Endothelial cell (in vitro differentiated cells): ENCODE measurements at places on chromosomes 7 and 10. TPM values are rescaled to one million over a fixed set of nuclear protein-coding genes. Genes with fewer than 3 reads are reported as not detected.

CPA4 gene
- total RNA-seq = not detected

NEUROD6 gene
- total RNA-seq = not detected

ZMIZ2 gene
- 70.9 TPM for total RNA-seq

SYNPO2L gene
- 0.13 TPM for total RNA-seq

SAMD9L gene
- 0.10 TPM for total RNA-seq

GPRIN2 gene
- 0.31 TPM for total RNA-seq

CCAR1 gene
- total RNA-seq = 86.1 TPM

TMEM236 gene
- 0.05 TPM for total RNA-seq

ADIRF gene
- not detected for total RNA-seq

FFAR4 gene
- total RNA-seq = not detected

LIPN gene
- not detected for total RNA-seq

MARVELD1 gene
- total RNA-seq = 21.0 TPM

INHBA gene
- total RNA-seq = 0.08 TPM

PRLHR gene
- total RNA-seq = not detected

SFTPA2 gene
- not detected for total RNA-seq

HMX2 gene
- not detected for total RNA-seq

NODAL gene
- total RNA-seq = 1.5 TPM

CCL26 gene
- total RNA-seq = 0.59 TPM

SLC16A9 gene
- 3.8 TPM for total RNA-seq

IGFBP3 gene
- 125 TPM for total RNA-seq

NEUROG3 gene
- not detected for total RNA-seq

TCF7L2 gene
- total RNA-seq = 49.3 TPM

RAB11FIP2 gene
- total RNA-seq = 10.9 TPM

OR6V1 gene
- total RNA-seq = not detected
